GM12878 (cell line): ENCODE measurements at places on chromosomes 5 and 9.

- DNase-seq, result no peak
These were observed 38.3 kb upstream of the TNFSF8 start for GRCh38 chr9:114968671-114969070.

DNA sequence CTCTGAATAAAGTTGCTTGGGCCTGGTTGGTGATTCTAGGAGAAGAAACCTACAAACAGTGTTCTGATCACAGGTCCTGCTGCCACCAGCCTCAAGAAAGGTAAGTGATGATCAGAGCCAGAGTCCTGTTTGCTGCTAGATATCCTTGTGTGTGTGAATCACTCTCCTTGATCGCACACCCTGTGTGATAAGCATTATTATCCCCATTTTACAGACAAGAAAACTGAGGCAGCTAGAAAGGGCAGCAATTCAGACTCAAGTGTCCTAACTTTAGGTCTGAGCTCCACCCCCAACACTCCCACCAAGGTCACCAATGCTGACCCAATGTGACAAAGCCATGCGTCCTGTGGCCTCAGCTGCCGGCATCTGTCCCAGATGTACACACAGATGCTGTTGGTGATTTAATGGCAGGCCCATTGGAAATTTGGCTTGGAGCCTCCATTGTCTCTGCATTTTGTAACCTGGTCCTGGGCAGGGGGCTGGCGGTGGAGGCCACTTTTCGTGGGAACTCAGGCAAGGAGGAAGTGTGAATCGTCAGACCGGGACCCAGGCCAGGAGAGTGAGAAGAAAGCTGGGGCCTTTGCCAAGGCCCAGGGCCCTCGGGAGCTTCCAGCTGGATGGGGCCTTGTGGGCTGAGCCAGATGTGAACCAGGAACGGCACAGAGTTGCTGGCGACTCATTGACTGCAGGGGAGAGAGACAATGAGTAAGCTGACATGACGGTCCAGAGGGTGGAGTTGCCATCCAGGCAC is 29.8 kb upstream of the GGTA1 start:
- DNase-seq, result no peak

DNA sequence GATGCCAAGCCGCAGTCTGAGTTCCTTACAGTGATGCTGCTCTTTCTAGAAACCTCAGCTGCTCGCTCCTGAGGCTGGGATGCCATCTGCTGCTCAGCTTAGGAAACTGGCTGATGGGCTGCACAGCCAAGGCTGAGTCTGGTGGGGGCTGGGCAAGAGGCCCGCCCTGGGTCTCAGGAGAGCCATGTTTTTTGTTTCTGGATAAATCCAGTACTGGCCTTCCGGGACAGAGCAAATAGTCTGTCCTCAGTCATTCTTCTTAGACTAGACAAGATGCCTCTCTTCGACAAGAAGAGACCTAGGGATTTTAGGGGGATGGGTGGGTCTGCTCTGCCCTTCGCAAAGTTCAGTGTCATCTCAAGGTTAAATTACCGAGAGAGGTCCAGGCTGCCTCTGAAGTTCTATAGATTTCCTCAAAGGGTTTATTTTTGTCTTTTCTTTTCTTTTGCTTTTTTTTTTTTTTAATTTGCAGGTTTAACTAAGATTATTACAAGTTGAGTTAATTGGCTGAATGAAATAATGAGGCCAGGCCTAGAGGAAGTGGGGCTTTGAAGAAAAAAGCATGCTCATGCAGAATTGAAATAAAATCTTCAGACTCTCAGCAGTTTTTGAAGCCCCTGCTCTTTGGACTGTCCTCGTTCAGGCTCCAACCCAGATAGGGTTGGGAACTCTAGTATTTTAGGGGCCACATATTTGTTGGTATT is 30.6 kb upstream of the MATR3 start:
- DNase-seq, result peak; percentile 40

- DNase-seq, result peak; percentile 27
These were observed 833 bp downstream of the ANKHD1 start for GRCh38 chr5:140402258-140403074.

- peak; percentile 89 for DNase-seq
These were observed 74.8 kb downstream of the ST8SIA4 start for GRCh38 chr5:100828071-100828897.

DNA sequence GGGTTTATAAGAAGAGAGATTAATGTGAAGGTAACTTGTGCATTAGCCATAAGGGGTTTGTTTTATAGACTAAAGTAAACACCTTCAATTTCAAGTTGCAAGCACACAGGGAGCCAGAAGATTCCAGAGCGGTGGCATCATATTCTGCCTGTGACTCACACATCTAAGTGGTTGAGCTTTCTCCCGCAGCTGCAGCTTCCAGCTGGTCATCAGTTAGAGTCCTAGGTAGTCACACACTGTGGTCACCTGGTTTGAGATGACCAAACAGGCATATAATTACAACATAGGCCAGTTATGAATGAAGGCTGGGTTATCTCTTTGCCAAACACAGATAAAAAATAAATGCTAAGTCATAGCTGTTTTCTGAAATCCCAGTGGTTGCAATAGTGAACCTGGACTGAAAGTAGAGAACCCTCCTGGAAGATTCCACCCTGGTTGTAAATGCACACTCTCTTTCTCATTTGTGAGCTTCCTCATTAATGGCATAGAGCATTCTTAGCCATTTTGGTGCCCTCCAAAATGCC is 171.3 kb downstream of the GDNF start:
- no peak for DNase-seq

- no peak for DNase-seq
These were observed 13.9 kb downstream of the C9orf50 start for GRCh38 chr9:129607027-129607387.

DNA sequence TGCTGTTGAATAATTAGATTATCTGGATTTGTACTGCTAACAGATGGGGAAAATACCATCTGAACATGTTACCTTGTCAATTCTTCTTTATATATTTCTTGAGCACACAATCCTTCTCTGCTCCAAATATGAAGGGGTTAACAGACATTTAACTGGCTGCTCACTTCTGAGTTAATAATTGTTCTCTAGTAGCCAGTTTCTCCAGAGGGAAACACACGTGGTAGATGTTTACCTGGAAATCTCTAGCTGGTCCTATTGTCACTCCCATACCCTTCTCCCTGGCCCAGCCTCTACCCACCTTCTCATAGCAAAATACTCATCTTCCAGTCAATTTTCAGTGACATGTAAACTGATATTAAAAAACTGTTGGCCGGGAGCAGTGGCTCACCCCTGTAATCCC is 101.5 kb upstream of the ZNF462 start:
- no peak for DNase-seq

- no peak for DNase-seq
These were observed 101.2 kb downstream of the RAPGEF6 start for GRCh38 chr5:131533836-131534235.

GRCh38 chr9:135665795-135666189 is 2.7 kb downstream of the LCN9 start:
- no peak for DNase-seq

GRCh38 chr5:102286476-102286875 is 9.6 kb downstream of the SLCO4C1 start:
- no peak for DNase-seq

- no peak for DNase-seq
These were observed 12.5 kb upstream of the EXOSC2 start for GRCh38 chr9:130680836-130681768.

DNA sequence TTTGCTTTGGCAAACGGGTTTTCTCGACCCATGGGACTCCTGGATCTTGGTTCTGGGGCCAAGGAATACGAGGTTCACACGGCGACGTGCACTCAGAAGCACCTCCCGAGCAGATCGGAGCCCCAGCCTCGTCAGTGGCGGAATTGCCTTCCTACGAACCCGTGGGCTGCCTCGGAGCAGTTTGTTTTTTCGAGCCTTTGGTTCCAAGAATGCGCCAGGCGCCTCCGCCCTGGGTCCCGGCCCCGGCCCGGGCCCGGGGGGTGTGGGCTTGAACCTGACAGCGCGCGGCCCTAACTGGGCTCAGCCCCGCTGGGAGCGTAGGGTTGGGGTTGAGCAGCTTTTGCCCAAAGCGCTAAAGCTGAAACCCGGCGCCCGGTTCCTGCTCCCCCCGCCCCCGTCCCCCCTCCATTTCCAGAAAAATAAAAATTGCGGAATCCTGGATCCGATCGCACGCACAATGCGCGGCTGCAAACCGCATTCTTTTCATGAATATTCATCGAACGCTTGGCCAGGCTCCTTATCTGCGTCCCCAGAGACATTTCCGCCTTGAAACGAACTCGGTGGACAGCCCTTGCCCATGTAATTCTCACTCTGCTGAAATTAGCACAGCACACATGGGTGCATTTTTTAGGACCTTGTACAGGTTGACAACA is 1.0 kb downstream of the BASP1 start:
- no peak for DNase-seq

GRCh38 chr5:78738693-78739300 is 90.2 kb upstream of the LHFPL2 start:
- DNase-seq, result no peak

DNA sequence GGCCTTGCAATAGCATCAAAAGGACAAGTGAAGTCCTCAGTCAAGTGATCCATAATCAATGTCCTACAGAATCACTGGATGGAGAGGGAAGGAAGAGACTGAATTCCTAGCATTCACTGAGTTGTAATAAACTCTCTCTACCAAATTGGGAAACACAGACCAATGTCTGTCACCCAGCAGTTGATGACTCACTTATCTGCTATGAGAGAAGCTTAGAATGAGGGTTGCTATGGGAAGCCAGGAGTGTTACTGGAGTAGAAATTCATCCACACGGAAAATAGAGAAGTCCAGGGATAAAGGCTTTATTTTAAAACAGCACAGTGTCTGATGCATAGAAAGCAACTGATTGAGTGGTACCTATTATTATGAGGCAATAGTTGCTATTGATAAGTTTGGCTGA is 407.4 kb downstream of the BRINP1 start:
- no peak for DNase-seq

GRCh38 chr9:112542593-112543292 is 56.1 kb downstream of the KIAA1958 start:
- DNase-seq, result no peak

DNA sequence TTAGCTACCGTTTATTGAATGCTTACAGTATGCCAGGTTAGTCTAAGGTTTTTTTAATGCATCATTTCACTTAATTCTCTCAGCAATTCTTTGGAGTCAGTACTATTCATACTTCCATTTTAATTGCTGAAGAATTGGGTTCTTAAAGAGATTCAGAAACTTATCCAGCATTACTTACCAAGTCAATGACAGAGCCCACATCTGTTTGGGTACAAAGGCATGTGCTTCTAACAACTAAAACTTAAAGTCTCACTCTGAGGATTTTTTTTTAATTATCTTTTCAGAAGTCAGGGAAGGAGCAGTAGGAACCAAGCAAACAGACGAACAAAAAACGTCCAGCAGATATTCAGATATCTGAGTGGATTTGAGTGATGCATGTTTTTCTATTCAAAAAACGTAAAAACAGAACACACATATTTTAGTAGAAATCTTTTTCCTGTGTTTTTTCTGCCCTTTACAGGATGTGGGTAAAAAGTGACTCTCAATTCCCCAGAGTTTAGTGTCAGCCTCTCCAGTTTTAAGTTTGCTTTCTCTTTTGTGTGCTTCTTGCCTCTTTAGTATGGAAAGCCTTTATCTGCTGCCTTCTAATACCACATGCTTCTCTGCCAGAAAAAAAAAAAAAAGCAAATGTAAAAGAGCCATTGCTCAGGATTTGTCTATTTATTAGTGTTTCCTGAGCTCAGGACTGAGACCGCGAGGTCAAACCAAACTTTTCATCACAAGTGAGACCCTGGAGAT is 118.0 kb downstream of the PRKACG start:
- DNase-seq, result peak; percentile 69

- no peak for DNase-seq
These were observed 172.0 kb downstream of the DENND1A start for GRCh38 chr9:123757960-123758359.

GRCh38 chr5:126805063-126805462 is 28.1 kb downstream of the LMNB1 start:
- no peak for DNase-seq
